ENCODE measurements at places on chromosomes 7 and 10.

DNA sequence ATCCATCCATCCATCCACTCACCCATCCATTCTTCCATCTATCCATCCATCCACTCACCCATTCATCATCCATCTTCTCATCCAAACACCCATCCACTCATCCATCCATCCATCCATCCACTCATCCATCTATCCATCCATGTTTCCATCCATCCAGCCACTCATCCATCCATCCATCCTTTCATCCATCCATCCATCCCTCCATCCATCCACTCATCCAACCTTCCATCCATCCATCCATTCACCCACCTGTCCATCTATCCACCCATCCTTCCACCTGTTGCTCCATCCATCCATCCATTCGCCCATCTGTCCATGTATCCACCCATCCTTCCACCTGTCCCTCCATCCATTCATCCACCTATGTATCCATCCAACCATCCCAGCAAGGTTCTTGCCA lies 378.4 kb upstream of the PFKP start:
- no peak for DNase-seq

- no peak for DNase-seq
Observed at GRCh38 chr7:41758321-41758720, 55.4 kb upstream of the INHBA start.

DNA sequence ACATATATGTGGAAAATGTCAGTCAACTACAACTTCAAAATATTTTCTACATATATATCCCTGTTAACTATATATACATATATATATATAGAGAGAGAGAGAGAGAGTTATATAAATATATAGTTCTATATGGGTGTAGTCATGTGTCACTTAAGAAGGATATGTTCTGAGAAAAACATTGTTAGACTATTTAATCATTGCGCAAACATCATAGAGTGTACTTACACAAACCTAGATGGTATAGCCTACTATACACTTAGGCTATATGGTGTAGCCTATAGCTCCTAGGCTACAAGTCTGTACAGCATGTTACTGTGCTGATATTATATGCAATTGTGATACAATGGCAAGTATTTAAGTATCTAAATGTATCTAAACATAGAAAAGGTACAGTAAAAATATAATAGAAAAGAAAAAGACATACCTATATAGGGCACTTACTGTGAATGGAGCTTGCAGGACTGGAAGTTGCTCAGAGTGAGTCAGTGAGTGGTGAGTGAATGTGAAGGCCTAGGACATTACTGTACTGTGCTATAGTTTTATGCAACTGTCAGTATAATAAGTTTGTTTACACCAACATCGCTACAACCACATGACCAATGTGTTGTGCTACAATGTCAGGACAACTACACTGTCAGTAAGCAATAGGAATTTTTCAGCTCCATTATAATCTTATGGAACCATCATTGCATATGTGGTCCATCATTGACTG lies 18.0 kb upstream of the FGL2 start:
- no peak for DNase-seq

DNA sequence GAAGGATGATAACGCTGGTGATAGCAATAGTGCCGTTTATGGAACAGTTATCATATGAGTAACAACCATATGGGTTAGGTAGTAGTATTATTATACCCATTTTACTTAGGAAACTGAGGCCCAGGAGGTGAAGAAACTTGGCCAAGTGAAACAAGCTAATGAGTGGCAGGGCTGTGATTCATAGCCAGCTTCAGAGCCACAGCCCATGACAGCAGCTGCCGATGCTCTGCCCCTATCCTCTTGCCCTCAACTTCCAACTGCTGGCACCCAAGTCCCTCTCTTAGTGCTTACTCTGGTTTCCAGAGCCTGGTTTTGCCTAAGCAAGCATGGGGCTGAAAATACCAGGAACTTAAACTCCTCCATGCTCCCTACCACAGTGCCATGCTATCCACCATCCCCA lies 12.3 kb downstream of the SH3PXD2A start:
- no peak for DNase-seq

DNA sequence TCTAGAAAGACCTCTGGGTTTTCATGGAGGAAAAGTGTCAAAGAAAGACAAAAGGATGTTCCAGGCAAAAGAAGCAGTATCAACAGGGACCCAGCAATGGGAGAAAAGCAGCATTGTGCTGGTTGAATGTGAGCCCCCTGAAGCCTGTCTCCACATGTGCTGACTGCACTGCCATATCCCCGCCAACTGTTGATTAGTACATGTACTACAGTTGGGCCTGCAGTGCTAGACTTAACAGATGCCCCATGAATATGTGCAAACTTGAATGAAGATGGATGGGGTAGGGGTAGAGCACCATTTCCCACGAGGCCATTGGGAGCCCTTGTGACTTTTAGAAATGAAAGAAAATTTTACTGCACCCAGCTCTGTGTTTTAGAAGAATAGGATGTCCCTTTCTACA lies 15.6 kb upstream of the WDR11 start:
- DNase-seq: no peak

GRCh38 chr10:83073472-83073871 lies 1065.8 kb upstream of the GHITM start:
- DNase-seq: no peak

GRCh38 chr7:27095050-27095896 lies 527 bp downstream of the HOXA1 start:
- DNase-seq: peak; percentile 15

DNA sequence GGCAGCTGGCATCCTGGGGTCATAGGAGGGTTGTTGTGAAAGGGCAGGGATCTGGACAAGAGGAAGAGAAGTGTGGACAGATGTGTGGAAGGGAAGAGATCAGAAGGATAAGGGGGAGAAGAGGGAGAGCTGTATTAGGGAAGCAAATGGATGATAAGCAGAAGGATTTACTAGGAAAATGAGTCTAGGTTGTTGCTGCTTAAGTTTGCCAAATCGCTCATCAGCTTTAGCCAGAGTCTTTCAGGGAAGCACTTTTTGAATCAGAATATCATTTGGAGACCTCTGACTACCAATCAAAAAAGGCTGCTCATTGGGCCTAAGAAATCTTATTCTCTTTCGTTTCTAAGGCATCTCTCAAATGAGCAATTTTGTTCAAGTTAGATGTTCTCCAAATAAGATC lies 2.6 kb upstream of the CSGALNACT2 start:
- DNase-seq: no peak

- DNase-seq: no peak
Observed at GRCh38 chr10:125556882-125557281, 126.1 kb downstream of the TEX36 start.

DNA sequence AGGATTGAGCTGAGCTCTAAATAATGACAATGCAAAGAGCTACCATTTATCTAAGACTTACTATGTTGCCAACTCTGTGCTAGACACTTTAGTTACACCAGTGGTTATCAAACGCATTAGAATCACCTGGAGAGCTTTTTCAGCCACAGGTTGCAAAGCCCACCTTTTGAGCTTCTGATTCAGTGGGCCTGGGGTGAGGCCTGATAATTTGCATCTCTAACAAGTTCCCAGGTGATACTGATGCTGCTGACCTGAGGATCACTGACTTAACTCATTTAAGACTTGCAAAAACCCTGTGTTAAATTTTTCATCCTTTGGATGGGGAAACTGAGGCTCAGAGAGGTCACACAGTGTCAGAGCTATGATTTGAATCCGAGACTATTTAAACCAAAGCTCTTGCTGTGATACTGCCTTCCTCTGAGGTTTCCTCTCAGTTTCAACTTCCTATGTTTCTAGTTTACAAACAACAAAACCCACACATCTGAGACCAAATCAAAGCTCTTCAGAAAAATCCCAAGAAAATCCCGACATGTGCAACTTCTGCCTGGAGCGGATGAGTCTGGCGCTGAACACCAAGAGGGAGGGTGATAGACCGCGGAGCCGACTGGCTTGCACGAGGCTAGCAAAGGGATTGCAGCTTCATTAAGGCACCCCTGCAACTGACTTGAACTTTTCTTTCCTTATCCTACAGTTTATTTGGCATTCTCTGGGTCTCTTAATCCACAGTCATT lies 124.9 kb downstream of the CYP26A1 start:
- no peak for DNase-seq

GRCh38 chr7:90771281-90771680 lies 175.2 kb downstream of the CDK14 start:
- no peak for DNase-seq

DNA sequence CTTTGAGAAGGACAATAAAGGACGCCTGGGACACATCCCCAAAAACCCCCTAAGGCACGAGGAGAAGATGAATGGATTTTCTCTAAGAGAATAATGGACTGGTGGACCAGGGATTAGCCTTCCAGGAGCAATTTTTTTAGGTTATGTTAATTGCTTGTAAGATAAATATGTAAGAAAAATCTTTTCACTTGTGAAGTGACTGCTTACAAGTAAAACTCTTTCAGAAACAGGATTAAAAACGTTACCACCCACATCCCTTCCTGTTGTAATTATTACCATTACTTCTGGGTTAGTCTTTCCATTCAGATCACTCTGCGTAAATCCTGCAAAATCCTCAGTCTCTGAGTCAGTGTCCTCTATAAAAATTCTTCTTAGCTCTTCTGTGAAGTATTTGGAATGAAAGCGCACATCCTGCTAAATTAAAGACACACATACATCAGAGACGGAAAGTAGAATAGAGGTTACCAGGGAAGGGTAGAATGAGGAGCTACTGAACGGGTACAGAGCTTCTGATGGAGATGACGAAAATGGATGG lies 34.3 kb downstream of the CDCA7L start:
- DNase-seq: no peak

GRCh38 chr7:151491859-151492258 lies 27.8 kb downstream of the RHEB start:
- DNase-seq: no peak

- DNase-seq: no peak
Observed at GRCh38 chr10:125017547-125018298, 75.8 kb downstream of the ZRANB1 start.

DNA sequence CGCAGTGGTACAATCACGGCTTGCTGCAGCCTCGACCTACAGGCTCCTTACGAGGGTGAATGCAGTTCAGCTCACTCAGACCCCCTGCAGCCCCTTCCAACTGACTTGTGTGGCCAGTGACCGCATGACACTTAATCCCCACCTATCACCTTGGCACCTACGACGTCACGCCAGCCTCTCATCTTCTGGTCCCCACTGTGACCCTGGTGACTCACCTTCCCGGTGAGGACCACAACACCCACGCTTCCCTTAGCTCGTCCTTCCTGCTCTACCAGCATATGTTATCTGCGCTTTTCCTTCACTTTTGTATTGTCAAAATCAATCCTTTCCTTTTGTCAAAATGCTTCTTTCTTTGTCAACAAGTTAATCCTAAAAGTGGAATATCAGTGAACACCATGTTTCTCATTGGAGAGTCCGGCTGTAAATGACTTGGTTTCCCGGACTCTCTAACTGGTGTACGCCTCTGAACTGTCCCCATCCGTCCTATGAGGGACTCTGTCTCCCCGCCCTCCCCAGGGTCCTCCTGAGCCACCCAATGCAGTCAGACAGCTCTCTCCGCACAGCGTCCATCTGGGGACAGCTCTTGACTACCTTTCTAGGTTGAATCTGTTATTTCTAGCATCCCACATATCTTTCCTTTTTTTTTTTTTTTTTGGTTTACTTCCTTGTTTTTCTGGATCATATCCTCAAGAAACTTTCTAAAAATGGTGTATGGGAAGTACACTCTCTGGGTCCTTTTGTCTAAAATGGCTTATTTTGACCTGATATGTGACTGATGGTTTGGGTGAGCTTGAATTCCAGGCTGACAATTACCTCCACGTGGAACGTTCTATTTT lies 37.3 kb downstream of the CFAP46 start:
- DNase-seq: no peak

DNA sequence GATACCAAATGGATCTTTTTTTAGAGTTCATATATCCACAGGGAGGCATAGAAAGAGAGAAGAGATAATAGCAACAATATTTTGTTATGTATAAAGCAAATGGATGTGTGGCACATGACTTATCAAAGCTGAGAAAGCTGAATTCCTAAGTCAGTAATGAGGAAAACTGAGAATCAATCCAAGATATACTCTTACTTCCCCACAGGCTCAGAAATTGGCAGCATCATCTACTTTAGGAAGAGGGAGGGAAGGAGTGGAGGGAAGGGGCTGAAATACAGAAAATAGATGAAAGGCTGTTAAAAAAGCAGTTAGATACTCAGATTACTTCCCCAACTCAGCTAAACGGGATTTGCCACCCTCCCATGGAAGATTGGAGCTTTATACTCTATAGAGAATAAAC lies 63.5 kb downstream of the SRI start:
- DNase-seq: no peak

GRCh38 chr7:108423089-108423989 lies 32.9 kb downstream of the NRCAM start:
- no peak for DNase-seq

DNA sequence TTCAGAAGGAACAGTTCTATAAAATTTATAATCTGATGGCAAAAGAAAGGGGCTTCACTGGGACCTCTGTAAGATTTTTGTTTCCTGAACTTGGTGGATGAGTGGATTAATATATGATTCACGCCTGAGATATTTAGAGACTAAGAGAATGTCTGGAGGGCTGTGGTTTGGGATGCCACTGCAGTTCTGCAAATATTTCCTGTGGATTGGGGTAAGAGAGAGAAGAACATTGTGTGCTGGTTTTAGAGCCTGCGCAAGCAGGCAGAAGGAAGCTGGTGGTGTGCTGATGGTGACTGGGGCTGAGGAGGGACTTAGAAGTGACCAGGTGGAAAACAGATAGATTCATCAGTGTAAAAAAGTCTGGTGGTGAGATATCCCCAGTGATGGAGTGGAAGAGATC lies 87.0 kb downstream of the SUGCT start:
- DNase-seq: no peak

DNA sequence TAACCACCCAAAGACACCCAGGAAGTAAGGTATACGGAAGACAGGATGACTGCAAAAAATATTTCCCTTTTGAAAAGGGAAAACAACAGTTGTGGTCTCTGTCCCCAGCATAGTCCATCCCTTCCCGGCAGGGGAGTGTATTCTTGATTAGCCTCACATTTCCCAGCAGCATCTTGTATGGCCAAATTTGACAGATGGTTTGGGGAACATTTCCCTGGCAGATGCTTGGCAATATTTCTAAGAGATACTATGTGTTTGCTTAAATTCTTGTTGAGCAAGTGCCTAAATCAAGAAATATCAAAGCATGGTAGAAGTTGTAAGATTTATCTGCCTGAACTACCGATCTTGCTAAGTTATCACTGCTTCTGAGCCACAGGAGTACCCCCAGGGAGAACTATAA lies 56.9 kb upstream of the TPK1 start:
- DNase-seq: no peak

- no peak for DNase-seq
Observed at GRCh38 chr10:61385231-61386001, 67.8 kb downstream of the TMEM26 start.
